ENCODE measurements at places on chromosomes 6 and 20.

GRCh38 chr20:17992847-17993513 is 24.2 kb downstream of the MGME1 start:
- no peak for DNase-seq

GRCh38 chr20:20455926-20456325 is 88.0 kb downstream of the INSM1 start:
- DNase-seq: no peak

DNA sequence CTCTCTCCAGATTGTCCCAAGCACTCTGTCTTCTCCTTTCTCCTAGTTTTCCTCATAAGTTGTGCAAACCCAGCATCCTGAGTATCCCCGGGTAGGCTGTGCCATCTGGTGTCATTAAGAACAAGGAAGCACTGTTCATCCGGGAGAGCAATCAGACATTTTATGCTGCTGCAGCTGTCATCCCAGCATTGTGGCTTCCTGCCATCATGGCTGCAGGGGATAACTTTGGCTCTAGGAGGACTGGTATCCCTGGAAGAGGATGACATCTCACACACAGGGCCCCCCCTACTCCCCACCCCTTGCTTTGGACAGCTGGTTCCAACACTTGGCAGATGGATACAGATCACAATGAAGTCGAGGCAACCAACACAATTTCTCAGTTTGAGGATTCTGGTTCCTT is 1195.1 kb upstream of the MAP3K7 start:
- DNase-seq: no peak

DNA sequence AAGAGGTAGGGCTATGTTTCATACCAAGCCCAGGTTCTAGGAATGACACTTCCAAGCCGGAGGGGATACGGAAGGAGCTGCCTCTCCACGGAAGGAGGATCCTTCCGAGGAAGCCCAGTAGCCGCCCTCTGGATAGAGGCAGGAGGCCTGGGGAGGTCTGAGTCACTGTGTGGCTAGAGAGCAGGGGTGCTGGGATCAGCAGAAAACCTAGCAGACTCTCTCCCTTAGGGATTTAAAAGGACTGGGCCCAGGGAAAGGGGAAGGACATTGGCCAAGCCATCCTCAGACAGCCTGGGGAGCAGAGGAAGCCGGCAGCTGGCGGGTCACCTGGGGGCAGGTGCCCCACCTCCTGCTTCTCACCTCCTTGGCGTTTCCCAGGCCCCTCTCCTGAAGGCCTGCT is 36.6 kb upstream of the NFATC2 start:
- no peak for DNase-seq

DNA sequence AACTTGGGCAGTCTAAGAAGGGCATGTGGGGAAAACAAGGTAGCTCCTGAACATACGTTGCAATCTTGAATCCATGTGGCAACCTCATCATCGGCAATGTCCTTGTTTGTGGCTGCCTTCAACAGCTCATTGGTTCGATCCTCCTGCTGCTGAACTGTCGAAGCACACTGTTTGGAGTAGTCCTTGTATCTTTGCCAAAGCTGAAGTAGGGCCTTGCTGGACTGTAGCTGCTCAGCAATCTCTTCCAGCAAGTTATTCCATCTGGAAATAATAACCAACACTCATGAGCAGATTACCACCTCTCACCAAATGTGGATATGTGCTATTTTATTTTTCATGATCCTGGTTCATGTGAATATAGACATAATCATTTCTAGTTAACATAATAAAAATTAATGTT is 413.3 kb downstream of the ESR1 start:
- no peak for DNase-seq

DNA sequence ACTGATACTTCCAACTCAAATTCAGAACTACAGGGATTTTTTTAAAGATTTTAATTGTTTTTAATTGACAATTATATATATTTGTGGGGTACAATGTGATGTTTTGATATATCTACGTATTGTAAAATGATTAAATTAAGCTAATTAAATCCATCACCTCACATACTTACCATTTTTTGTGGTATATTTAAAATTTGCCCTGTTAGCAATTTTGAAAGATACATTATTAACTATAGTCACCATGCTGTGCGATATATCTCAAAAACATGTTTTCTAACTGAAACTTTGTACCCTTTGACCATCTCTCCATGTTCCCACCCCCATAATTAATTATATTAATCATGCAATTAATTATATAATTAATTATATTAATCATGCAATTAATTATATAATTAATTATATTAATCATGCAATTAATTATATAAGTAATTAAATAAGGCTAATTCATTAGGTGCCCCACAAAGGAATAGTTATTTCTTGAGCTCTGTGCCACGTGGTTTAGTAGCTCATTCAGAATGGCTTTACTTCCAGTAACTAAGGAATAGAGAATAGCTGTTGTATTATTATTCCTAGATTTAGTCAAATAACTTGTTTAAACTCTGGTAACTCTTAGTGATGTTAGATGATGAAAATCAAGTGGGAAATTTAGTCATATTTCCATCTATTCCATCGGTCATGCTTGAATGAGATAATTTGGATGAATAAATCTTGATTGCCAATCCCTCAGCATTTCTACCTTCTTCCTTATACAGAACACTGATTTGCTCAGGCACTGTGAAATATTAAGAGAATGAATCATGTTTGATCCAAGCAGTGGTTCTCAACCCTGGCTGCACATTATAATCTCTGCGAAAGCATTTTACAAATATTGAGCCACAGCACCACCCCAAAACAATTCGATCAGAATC is 25.1 kb downstream of the LOC128125822 start:
- DNase-seq: no peak

DNA sequence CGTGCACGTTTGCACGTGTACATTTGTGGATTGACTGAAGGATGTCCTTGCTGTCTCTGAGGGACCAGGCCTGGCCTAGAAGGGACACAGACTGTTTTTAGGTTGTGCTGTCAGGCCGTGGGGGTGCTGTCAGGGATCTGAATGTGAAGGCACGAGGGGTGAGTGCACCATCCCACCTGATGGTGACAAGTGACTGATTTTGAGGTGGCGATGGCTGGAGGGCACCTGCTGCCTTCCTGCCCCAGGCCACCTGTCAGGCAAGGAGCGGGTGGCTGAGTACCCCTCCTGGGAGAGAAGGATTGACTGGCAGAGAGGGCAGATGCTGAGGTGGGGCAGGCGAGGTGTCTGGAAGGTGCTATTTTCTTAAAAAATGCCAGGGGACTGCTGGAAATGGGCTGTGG is 1.2 kb downstream of the RAB44 start:
- no peak for DNase-seq

DNA sequence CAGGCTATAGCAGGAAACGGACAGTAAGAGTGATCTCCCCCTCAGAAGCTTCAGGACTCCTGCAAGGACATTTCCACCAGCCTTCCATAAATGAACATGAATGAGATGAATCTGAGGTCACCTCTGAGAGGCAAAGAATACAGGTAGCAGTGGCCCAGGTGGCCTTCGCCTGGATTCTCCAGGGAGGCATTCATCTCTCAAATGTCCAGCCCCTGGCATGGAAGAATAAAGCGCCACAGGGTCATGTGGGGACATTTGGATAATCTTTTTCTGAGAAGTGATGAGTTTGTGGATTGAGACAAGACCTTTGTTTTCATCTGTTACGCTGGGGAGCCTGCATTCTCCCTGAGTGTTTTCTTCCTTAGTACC is 2.9 kb downstream of the GMPR start:
- DNase-seq: no peak

DNA sequence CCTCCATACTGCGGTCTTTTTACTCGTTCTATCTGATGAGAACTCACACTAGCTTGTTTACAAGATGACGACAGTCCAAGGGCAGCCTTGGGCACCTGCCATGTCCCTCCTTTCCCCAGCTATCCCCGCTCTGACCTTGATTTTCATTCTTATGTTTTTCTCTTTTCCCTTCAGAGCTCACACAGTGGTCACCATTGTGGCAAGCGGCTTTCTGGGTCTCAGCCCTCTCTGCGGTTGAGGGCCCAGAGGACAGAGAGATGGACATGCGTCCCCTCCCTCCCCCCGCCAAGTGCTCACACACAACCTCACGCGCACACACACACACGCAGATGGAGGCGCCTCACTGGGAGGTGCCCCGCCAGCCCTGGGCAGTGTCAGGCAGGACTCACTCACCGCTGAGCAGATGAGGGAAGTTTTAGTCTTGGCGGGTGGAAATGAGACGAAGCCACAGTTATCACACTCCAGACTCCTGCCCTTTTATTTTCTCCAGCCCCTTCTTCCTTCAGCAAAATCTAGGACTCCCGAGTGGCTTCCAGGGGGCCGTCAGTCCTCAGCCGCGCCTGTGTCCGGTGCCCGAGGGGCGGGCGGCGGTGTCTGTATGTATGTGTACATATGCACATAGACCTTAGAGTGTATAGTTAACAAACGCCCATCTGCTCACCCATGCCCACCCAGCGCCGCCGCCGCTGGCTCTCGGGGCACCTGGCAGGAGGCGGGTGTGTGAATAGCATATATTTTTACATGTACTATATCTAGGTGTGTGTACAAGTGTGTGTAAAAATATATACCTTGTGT is 13.8 kb upstream of the MYL9 start:
- DNase-seq: no peak

GRCh38 chr20:44279228-44279627 is 31.8 kb downstream of the FITM2 start:
- no peak for DNase-seq

DNA sequence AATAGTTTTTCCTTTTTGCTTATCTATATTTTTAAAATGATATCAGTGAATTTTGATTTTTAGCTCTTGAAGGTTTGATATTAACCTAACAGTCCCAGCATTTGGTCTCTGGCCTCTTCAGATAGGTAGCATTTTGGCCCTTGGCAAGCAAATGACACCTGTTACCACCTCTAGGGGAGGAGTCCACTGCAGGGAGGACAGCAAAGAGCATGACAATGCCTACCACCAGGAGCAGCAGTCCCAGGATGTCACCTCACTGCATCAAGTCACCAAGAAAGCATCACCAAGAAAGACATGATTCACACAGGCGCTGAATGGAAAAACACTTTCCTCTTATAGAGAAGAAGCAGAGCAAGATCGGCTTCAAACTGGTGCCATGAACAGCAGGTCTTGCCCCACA is 224.3 kb downstream of the UBE3D start:
- DNase-seq: no peak

DNA sequence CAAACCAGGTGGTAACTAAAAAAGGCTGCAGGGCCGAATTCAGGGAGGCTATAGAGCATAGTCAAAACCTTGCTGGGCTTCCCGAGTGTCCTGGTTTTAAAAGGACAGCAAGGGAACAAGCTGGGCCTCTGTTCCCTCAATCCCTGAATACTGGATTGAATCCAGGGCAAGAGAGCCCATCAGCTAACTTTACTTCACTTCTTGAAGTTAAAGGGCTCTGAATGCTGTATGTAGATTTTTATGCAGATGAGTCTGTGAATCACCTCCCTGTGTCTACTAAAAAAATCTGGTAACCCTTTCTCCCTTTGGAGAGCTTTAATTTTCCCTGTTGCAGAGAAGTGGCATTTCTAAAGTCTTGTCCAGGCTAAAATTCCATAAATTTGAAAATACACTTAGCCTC is 29.5 kb downstream of the LYRM4 start:
- DNase-seq: no peak
